ENCODE measurements at places on chromosomes 7 and 10.

GRCh38 chr7:1890289-1891235 lies 220.5 kb downstream of the ELFN1 start:
- DNase-seq = no peak

GRCh38 chr10:71873582-71874211 lies 22.6 kb upstream of the PSAP start:
- no peak for DNase-seq

DNA sequence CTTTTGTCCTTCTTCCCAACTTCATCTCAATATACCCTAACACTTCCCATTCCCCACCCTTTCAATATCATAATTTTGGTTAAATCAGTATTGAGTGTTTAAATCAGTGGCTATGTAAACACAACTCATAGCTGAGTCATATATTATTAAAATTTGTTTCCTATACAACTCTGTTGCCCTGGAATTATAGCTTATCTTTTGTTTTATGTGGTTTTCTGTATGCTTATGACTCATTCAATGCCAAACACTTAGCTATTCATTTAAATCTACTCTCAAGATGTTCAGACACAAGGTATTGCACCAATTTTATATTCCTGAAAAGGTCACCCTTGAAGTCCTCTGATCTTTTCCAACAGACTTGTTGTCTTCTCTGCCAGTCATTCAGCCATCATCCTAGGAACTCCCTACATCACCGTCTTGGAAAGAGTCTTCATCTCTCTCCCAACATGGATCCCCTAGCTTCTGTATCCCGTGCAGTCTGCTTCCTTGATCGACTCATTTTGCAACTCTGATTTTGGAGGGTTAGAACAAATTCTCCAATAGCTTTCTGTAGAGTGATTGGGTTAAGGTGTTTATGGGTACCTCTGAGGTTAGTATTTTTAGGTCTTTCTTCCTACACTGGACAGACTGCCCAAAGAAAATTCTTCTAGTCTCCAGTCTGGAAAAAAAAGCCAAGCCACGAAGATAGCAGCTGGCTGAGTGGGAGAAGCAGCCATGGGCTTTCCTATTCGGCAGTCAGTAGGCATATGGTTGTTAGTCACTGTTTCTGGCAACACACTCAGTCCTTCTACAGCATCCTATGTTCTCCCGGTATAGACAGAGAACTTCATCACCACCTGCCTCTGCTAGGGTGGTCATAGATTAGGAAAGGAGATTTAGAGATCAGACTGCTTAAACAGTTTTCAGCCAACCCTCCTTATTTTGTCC lies 102.1 kb downstream of the CRPPA start:
- DNase-seq = no peak

GRCh38 chr10:107653832-107654287 lies 489.4 kb upstream of the SORCS1 start:
- no peak for DNase-seq

- no peak for DNase-seq
These were observed 18.4 kb downstream of the TRIM24 start for GRCh38 chr7:138478499-138478908.

GRCh38 chr10:71946700-71947099 lies 17.5 kb upstream of the CHST3 start:
- no peak for DNase-seq

GRCh38 chr7:116173051-116174028 lies 37.0 kb upstream of the TES start:
- peak; percentile 18 for DNase-seq

DNA sequence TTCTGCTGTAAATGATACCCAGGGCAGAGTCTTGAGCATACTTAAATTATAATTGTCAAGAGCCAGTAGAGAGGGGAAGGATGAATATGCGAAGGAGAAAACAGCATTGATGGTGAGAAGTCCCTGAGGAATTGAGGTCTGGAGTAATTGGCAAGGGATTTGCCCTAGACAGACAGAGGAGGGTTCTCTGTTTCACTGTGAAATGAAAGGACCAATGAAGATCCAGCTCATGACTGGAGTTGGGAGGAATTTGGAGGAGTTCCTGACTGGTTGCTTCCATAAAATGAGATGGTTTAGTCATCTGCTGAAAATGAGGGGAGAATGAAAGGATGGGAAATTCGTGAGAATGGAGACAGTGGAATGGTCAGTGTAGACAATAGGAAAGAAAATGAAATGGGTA lies 6.8 kb downstream of the PRPF18 start:
- no peak for DNase-seq

DNA sequence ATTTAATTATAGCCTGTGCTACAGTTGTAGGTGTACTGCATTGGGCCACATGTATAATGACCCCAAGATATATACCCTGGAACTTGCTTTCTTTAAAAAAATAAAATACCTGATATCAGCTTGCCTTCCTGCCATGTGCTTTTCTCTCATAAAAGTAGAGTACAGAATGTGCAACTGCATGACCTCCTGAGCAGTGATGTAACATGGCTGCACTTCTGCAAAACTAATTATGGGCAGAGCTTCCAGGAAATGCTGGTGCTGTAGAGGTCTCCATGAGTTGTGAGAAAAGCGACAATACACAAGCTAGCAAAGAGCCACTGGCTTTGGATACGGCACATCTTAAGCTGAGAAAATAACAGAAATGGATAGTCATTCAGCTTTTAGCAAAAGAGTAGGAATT lies 6.5 kb upstream of the ERLIN1 start:
- DNase-seq = no peak

DNA sequence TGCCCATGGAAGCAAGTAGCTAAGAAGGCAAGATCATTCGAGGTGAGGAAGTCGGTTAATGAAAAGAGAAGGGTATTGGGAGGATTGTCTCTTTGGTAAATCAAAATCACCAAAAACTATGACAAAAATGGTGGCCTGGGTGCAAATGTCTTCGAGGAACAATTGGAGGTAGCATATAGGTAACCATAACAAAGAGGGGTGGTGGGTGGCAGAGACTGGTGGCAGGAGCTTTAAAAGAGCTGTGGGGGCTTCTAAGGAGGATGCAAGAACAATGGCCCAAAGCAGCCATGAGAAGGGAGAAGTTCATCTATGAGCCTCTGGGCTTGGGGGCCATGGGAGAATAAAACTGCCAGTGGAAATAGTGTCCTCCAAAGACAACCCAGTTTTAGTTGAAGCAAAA lies 172.2 kb upstream of the PDE1C start:
- no peak for DNase-seq

DNA sequence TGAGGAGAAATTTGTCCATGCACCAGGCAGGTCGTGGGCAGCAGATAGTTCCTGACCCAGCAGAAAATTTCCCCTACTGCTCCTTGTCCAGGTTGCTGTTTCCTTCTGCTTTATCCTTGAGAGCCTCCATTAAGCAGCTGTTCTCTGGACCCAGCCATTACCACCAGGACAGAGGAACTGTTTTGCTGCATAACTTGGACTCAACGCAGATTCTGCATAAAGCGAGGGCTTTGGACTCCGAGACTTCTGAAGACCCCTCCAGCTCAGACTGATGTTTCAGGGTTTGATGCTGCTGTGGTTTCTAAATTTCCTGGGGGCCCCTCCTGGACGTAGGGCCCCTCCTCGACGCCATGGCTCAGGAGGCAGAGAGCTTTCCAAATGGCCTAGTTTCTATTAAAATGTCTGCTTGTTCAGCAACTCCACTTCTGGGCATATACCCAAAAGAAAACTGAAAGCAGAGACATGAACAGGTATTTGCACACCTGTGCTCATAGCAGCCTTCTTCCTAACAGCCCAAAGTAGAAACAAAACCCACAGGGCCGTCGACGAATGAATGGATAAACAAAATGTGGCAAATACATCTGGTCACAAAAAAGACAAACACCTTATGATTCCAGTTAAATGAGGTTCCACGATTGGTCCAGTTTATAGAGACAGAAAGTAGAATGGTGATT lies 28.3 kb upstream of the LMTK2 start:
- no peak for DNase-seq

DNA sequence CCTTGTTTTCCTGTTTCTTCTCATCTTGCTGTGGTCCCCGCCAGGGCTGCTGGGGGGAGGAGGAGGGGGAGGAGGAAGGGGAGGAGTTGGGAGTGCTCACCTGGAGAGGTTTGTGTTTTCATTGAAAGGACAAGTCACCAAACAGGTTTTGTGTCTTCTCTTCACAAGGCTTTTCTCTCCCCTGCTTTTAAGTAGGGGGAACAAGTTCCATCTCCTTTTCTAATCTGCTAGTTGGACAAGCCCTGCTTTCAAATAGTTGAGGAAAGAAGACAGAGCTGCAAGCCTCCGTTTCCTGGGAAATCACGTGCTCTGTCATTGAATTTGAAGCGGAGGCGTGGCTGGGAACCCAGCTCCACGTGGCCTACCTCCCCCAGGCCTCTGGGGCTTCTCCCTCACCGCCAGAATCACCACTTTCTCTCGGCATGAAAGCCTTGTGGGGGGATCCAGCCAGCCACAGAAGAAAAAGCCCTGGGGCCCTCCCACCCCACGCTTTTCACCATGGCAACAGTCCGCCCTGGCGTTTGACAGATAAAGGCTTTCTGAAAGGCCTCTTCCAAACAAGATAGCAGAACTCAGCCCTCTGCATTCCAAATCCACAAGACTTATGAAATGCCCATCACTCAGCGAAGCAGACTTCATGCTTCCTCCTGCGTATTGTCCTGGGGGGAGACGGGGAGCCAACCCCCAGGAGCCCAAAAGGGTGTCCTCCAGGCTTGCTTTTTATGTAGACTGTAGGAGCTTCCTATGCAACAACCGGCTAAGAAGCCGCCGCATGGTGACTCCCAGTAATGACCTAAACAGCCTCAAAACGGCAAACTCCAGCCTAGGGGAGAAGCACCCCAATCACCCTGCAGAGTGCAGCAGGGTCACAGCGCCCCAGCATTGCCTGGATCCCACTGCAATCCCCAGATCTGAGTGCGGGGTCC lies 51.7 kb downstream of the PROSER2 start:
- DNase-seq = no peak

- DNase-seq = peak; percentile 57
These were observed 637 bp downstream of the HSPA14 start for GRCh38 chr10:14838582-14839304.

- no peak for DNase-seq
These were observed 314.7 kb upstream of the ZNF32 start for GRCh38 chr10:43963379-43963778.

GRCh38 chr7:45643630-45644029 lies 69.5 kb downstream of the ADCY1 start:
- no peak for DNase-seq

DNA sequence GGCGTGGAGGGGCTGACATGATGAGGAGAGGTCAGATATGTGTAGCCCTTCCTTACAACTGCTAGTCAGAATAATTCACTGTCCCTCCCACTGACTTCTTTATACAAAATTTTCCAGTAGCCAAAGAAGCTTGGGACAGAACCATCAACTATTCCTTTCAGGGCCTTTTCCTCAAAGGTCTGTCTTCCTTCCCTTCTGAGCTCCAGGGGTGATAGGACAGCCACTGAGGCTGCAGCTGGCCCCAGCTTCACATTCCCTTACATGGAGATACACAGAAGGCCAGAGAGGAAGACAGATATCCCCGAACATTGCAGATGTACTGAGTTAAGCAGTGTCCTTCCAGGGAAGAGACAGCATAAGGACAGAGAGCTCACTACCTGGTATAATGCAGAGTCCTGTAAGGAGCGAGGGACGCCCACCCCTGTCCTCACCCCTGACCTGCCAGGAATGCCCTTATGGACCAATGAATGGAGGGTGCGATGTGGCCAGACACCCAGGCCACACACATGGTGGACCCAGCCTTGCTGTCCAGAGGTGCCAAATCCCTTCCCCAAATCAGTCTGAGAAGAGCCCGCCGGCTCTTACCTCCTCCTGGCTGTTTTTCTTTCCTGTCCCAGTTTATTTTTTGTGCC lies 754.7 kb downstream of the GRID1 start:
- no peak for DNase-seq

DNA sequence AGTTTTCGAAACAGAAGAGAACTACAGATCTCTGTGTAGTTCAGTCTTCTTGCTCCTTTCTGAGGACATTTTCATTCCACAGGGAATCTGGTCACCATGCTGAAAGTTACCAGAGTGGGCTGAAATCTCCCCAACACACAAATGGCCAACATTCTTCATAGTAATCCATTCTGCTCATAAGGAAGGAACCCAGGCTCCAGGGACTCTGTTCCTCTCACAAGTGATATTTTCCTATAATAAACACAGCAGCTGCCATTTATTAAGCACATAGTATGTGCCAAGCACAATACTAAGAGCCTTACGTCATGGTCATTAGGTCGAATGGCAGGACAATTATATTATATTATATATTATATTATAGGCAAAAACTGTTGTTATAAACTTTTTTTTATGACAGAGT lies 109.8 kb downstream of the RAB11FIP2 start:
- no peak for DNase-seq

DNA sequence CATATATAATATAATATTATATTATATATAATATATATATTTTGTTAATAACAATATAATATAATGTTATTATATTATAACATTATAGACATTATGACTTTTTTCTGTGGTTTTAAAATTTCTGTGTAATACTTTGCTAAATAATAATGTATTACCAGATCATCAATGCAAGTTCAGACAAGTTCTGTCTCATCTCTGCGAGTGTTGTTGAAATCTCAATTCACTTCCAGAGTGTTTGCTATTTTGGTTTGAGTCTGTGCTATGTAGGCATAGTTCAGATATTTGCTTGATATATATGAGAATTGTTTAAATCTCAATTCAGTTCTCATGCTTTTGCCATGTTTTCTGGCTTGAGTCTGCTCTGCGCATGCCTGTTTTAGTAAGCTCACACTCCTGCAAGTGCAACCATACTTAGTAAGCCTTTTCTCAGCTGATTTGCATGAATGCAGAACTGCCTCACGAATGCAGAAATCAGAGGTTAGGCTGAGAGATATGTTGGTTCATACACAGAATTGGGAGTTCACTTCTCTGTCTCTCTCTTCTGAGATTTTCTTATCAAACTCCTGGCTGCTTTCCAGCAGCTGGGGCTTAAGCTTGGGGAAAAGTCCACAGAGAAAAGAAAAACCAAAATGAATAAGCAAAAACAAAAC lies 830.2 kb upstream of the SORCS1 start:
- DNase-seq = no peak

DNA sequence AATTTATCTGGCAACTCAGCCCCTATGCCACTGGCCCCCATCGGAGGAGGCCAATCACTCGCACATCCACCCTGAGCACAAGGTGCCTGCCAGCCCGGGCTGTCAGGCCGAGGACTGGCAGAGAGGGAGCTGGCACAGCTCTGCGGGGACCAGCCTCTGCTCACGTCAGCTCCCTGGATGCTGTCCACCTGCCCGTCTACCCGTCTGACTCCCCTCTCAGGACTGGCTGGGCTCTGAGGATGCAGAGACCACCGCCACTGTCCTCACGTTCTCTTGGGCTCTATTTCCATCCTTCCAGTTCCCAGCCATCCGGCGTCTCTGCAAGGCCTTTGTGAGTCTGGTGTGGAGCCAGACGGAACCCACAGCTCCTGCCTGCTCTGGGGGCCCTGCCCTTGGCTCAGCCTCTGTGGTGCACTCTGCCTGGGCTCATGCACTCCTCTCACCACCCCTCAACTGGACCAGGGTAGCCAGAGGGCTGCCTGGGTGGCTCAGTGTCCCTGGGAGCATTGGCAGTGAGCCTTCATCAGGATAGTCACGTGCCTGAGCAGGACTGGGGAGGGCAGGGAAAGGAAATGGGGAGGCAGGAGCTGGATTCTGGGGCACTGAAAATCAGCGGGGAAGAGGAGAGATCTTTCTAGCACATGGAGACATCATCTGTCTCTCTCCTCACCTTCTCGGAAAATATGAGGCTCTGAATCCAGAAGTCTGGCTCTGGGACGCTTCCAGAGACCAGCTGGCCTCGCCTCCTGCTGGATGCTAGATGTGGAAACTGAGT lies 38.0 kb upstream of the PCBD1 start:
- DNase-seq = no peak

All from germinal center (tissue), 1 donor.